ENCODE measurements at places on chromosomes 3 and 15.

DNA sequence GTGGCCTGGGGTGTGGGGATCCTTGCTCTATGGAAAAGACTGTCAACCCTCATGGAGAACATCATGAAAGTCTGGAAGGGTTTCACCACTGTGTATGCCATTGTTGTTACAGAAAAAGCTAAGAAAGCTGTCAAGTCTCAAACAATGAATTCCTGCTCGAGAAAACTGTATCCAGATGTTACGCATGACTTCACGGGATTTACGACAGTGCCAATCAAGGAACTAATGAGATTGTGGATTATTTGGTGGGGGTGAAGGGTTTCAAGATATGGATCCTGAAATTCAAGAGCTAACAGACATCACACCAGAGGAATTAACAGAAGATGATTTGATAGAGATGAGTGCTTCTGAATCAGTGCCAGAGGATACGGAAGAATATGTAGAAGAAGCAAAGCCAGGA lies 7.8 kb downstream of the PPP1R2 start:
- no peak for DNase-seq

DNA sequence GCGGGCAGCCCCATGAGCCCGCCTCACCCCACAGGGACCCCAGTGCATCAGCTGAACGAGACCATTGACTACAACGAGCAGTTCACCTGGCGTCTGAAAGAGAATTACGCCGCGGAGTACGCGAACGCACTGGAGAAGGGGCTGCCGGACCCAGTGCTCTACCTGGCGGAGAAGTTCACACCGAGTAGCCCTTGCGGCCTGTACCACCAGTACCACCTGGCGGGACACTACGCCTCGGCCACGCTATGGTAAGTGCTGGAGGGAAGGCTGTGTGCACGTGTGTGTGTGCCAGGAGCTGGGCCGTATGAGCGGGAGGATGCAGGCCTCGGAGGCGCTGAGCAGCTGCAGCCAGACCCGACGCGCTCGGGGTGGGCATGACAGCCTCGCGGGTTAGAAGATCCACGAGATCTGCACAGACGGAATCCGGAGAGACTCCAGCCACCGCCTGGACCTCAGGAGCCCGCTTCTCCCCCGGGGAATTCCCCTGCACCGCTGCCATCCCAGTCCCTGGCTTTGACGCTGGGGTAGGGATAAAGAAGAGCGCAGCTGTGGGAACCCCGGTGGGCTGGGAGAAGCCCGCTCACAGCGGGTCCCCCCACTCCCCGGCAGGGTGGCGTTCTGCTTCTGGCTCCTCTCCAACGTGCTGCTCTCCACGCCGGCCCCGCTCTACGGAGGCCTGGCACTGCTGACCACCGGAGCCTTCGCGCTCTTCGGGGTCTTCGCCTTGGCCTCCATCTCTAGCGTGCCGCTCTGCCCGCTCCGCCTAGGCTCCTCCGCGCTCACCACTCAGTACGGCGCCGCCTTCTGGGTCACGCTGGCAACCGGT lies 2.6 kb downstream of the DUOXA2 start:
- DNase-seq = no peak

GRCh38 chr3:14477311-14477935 lies 62.7 kb downstream of the GRIP2 start:
- DNase-seq = no peak

DNA sequence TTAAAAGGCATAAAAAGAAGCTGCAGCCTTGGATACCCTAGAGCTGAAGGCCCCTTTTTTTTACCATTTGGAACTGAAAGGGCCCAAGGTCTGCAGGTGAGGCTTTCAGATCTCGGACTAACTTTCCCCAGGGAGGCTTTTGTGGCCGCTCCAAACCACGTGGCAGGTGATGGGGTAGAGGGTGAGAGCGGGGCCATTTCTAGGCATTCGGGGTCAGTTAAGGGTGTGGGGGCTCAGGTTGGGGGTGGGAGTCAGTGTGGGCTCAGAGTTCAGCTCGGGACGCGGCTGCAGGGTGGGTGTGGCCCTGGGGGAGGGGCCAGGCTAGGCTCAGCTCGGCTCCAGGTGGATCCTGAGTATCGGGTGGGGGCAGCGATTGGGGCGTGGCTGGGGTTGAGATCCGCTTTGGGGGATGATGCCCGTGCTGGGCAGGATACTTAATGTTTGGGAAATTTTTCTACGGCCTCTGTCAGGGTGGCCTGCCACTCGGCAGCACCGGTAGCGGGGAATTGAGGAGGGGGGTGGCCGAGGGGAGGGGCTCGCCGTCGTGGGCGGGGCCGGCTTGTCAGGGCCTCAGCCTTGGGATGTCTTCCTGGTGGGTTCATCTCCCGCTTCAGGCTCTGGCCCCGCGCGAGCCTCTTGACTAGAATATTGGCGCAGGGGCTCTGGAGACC lies 2.5 kb downstream of the KLF13 start:
- DNase-seq = no peak

Data from NCI-H2029 treated with DMSO at 0.1 percent for 48 hours (cell line).